Fibroblast of the conjunctiva (primary cell): ENCODE measurements at places on chromosomes 2 and 18.

DNA sequence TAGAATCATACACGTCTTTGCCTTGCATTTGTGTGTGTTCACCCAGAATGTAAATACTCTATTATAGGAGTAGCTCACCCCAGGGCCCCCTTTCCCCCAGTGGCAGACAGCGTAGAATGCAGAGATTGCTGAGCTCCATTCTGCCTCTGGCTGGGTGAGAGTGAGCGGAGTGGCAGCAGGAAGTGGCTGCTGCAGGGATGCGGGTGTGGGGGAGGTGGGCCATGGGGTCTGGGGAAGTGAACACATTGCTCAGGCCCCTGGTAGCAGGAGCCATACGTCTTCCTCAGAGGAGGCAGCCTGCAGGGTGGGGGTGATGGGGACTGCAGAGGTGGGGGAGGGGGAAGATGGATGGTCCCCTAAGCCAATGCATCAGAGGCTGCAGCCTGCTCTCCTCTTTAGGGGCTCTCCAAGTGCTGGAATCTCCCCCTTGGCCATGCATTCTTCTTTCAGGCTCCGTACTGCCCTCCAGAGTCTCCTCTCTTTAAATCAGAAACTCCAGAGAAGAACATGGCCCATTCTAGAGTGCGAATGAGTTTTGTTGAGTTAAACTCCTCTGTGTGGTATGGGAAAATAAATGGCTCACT is 72.2 kb downstream of the CELF4 start:
- no peak for DNase-seq

GRCh38 chr2:185284696-185285095 is 453.9 kb upstream of the FSIP2 start:
- DNase-seq = no peak

DNA sequence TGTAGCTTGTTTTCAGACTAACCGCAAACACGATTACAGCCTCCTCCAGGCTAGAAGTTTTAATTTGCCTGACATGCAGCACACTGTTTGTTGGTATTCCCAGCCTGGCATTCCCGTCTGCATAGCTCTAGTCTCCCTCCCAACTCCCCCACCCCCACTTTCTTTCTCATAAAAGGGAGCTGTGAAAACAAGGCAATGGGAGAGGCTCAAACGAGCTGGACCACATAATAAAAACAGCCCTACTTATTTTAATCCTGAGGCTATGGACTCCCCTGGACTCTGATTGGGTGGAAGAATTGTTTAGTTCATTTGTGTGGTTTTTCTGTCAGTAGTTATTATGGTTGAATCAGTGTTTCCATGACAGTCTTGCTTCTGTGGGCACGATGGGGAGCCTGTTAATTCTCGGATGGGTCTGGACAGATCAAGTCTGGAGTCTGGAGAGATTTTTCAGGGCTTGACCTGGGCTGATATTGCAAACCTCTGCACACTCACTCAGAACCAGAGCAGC is 1.2 kb downstream of the STON1 start:
- DNase-seq = no peak

GRCh38 chr18:7671105-7671504 is 104.0 kb downstream of the PTPRM start:
- no peak for DNase-seq

- no peak for DNase-seq
Measured at GRCh38 chr2:180405520-180405919, 398.4 kb upstream of the CWC22 start.
